ENCODE measurements at places on chromosomes 6 and 20.

DNA sequence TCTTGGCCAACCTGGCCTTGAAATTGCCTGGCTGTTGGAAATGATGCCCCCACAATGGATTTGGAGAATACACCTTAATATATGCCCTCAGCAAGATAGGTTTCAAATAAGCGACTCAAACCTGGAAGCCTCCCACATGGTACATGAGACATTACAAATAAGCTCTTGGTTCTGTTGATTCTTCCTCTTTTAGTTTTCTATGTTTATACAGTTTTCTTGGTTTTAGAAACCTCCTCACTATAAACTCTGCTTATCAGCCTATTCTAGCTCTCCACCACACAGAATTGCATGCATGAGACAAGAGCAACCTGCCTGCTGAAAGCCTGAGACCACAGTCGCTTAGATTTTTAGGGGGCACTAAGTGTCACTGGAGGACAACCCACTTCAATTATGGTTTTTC is 108.8 kb upstream of the PREP start:
- no peak for DNase-seq

DNA sequence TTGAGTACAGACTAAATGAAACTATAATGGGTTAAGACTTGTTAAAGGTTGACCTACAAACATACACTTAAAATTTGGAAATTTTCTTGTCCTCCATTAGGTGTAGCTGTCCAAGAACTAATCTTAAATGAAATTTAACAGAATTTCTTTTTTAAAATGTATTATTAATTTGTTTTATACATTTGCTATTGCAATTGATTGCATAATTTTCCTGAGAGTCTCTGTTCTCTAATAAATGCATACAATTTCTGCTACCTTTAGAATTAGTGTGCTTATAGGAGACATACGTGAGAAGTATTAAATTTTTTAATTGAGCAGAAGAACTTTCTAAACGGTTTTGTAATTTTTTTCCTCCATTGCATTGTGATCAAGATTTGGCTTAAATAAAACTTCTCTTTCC is 1.5 kb downstream of the FAM135A start:
- DNase-seq = no peak

DNA sequence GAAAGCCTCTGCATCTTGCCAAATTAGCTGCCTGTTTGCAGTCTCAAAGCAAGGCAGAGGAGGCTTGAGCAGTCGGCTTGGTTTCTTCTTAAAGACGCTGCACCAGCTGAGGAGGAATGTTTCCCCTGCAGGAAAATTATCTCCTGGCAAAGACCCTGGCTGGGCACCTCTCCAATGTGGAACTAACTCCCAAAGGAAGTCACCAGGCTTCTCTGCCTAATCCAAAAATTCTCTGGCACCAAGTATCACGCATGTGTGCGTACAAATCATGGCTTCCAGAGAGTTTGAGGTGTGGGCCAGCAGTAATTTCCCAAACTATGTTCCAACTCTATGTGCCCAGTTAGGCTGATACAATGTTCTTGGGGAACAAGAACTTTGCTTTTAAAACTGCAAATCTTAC is 176.2 kb downstream of the KIF16B start:
- DNase-seq = no peak

DNA sequence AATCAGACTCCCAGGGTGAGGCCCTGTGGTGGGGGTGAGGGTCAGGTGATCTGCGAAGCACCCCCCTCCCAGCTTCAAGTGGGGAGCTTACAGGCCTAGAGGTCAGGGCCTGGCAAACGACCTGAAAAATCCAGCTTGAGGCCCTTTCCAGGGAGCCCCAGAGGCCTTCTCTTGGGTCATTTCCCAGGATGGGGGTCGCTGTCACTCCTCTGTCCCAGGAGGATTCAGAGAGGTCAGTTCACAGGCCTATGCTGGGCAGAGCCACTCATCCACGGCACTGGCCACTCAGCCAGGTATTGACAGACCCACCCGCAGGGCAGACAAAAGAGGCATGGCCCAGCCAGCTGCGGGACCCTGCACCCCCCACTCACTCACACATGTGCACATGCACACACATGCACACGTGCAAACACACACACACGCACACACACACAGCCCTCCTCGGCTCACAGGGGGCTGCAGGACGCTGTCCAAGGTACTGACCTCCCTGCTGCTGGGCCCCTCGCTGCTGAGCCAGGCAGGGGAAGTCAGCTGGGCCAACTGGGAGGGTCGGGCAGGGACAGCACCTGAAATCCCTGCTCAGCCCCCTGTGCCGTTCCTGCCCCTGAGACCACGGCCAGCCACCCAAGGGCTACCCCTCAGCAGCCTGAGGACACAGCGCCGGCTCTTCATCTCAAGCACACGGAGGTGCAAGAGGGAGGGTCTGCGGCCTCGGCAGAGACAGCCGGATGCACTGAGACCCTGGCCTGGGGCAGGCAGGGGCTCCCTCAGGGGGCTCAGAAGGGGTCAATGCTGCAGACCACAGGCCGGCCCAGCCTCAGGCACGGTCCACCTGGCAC is 113.8 kb downstream of the TAF4 start:
- DNase-seq = no peak

DNA sequence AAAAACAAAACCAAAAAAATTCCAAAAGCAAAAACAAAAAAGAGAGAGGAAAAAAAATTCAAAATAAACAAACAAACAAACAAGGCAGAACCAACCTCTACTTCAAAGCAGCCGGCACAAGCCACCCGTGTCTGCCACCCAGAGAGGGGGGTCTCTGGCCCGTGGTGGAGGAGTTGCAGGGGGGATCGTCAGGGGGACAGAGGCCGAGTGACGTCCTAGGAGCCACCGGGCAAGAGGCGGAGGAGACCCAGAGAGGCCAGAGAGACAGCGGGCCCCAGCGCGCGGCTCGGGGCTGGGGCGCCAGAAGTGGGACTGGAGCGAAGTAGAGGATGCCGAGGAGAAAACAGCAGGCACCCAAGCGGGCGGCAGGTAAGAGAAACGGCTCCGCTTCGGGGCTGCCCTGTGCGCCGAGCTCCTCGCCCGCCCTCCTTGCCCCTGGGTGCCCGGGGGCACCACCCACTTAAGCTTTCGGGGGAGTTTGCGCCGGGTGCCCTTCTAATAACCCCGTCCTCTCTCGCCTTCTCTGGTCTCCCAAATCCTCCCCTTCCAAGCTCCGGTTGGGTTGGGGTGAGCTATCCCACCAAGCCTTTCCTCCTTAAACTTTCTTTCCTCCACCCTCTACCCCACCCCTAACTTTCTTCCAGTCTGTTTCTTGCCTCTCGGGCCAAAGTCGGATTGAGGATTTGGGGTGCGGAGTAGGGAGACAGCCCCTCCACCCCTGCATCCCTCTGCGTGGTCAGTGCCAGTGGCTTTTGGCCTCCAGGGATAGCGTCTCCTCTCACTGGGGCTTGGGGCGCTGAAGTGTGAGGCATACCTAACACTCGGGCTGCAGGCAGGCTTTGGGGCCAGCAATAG is 1.0 kb downstream of the TSHZ2 start:
- DNase-seq = no peak

DNA sequence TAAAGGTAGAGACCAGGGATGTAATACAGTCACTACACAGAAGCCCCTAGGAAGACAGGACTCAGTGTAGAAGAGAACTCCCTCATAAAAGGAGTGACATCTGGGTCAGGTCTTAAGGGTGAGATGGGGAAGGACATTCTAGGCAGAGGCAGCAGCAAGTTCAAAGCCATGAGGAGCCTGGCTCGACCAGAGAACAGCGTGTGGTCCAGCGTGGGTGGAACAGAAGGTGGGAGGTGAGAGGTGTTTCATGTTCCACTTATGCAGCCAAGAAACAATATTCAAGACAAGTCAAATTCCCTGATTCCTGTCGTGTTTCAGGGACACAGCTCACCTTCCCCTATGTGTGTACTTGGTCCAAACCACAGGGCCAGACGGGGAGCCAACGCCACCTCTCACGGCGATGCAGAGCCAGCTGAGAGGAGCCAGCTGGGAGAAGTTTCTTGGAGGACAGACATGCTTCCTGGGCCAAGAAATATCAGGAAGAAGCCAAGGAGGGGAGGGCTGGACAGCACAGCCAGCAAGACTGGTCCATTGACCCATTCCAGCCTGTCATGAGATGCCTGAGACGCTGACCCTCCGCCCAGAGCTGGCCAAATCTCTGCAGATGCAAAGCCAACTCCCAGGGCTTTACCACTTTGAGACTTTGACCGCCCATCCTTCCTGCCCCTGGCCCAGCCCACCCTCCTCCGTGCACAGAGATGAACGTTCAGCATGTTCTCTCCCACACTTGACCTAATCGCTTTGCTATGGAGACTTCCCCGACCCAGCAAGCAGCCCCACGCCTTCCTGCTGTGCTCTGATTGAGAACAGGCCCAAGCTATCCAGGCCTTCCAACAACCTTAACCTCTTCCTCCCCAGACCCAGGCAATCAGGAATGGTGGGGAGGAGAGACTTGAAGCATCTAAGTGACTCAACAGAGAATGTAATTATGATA is 113.8 kb downstream of the PRND start:
- no peak for DNase-seq

DNA sequence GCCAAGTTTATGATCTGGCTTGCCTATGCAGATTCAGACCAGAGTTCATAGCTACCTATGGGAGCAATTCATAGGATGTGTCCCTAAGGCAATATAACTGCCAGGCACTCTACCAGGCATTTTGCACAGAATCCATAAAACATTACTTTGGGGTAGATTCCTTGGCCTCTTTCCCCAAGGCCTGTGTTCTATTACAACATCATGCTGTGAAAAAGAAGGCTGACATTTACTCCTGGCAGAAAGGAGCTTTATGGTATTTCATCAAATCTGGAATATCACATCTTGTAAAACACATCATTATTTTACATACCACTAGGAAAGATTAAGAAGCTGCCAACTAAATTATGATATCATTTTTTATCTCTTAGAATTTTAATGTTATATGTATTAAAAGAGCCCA is 287.0 kb upstream of the MARCKS start:
- DNase-seq = no peak

- no peak for DNase-seq
These were observed 9.3 kb downstream of the PSMA7 start for GRCh38 chr20:62133864-62134263.
